Central memory CD8-positive, alpha-beta T cell (primary cell): ENCODE measurements at places on chromosomes 5 and 9.

DNA sequence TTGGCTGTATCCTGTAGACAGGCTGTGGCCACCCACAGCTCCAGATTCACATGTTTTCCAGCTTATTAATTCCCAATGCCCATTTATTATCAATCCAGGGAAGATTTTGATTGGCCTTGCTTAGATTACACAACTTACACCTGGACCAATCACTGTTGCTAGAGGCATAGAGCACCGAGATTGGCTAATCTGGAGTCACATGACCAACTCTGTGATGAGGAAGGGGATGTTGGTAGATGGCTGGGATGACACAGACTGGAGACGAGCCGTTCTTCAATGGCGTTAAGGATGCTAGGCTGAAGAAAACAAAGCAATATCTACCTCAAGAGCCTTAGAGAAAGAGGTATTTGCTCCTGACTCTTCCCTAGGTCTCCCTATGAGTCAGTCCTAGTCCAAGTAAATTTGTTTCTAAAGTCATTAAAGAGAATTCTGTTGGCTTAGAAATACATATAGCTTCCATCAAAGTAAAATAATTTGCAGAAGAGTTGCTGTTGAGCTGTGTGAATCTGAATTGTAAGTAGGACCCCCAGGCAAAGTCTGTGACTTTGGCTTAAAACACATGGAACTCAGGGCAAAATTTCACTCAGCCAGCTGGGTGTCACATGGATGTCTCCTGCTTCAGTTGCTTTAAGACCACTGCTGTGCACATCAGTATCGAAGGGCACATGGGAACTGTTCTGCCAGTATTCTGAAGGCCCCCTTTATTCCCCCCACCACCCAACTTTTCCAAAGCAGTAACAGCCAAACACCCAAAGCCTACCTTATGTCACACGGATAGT, 326.4 kb upstream of the KLF4 start:
- DNase-seq: no peak

- no peak for DNase-seq
Observed at GRCh38 chr5:127085796-127086195, 12.5 kb upstream of the C5orf63 start.

DNA sequence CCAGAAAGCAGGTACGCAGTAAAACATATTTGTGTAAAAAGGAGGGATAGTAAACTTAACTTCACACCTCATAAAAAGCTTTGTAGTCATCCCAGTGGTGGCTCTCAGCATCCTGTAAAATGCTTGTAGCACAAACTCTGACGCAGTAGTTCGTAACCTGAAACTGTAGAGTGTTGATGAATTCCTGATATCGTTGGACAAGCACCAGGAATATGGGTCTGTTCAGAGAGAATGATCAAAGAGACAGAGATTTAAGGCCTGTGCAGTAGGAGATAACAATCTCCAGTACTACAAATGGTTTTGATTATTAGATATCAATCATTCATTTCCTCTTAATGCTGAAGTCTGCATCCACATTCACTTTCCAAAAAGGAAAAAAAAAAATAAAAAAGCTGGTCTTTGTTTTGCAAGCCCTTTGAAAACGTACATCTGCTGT, 148.5 kb downstream of the KIAA0825 start:
- no peak for DNase-seq

- no peak for DNase-seq
Observed at GRCh38 chr5:34700078-34700452, 43.9 kb downstream of the RAI14 start.

DNA sequence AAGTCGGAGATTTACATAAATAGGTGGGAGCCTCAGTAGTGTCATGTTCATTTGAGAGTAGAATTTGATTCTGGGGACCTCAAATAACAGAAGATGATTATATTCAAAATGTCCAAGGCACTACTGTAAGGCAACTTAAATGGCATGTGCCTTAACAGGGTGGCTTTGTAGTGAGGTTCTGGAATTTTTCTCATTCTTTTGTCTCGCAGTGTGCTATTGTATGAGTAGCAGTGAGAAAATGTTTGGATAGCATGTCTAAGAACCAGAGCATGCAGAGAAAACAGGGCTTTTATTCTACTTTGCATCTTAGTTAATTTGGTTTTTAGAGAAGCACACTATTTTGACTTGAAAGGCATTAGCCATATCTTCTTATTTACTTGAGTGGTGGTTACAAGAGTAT, 25.0 kb downstream of the MAST4 start:
- DNase-seq: no peak

DNA sequence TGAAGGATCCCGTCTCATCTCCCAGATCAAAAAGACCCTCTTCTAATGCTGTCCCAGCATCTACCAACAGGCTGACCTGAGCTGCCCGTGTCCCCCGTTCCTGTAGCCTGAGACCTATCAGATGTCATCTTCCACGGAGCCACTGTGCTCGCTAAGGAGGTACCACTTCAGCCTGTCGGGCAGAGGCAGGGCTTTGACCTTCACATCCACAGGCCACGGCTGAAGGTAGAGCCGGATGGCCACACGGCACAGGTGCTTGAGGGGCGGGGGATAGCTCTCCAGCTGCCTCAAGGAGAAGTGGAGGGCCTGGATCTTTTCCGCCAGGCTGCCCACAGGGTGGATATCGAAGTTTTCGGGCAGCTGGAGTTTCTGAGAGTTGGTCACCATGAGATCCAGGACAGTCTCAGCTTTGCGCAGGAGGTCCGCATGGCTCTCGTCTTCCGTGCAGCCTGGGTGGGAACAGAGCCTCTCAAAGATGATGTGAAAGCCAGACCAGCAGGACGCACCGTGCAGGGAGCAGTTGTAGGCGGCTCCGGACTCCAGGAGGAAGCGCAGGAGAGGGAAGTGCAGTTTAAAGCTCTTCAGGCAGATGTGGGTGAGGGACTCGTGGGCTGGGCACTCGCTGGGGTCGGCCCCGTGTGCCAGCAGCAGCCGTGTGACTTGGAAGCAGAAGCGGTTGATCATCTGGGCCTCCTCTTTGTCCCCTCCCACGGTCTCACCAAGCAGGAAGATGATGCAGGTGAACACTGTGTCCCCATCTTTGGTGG, 4.1 kb downstream of the ASB6 start:
- DNase-seq: no peak

DNA sequence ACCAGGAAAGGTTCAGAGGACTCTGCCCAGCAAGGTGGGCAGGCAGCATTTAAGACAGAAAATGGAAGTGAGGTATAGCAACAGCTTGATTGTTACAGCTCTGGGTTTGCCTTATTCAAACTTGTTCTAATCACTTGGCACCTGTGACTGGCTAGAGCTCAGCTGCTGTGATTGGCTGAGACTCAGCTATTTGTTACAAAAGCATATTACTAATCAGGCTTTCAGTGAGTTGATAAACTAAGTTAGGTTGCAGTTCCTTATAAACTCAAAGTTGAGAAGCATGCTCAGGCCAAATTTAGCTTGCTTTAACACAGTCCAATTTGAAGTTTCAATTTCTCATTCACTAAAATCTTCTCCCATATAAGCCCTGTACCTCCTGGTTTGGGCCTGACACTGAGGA, 56.3 kb downstream of the GDA start:
- DNase-seq: no peak

GRCh38 chr9:115204904-115205453, 87.0 kb upstream of the TNC start:
- DNase-seq: no peak

DNA sequence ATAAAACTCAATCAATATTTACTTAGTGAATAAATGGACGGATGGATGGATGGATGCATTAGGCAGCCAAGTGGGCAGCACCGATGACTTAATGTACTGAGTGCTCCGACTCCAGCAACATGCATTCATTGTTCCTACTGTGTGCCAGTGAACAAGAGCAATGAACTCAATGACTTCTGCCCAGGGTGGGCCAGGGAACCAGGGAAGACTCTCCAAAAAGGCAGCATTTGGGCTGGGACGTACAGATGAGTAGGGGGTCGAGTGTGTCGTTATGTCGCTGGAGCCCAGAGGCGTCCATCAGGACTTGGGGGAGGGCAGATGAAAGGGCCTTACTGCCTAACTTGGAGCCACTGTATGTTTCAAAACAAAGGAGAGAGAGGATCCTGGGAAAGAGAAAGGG, 126.4 kb downstream of the KCNIP1 start:
- no peak for DNase-seq

DNA sequence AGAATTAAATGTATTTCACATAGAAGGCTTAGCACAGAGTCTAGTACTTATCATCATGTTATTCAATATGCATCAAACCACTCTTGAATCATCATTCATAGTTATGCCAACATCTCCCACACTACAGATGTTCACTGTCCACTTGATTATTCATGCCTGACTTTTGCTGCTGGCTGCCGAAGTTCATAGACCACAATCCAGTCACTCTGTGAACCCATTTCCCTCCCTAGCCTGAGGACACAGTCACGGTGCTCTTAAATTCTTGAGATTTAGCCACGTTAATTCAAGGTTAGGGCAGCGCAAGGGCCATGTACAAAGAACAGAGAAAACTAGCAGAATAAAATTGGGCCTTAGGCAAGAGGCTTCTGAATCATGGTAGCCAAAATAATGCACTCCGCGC, 32.4 kb downstream of the ABCA1 start:
- DNase-seq: no peak

DNA sequence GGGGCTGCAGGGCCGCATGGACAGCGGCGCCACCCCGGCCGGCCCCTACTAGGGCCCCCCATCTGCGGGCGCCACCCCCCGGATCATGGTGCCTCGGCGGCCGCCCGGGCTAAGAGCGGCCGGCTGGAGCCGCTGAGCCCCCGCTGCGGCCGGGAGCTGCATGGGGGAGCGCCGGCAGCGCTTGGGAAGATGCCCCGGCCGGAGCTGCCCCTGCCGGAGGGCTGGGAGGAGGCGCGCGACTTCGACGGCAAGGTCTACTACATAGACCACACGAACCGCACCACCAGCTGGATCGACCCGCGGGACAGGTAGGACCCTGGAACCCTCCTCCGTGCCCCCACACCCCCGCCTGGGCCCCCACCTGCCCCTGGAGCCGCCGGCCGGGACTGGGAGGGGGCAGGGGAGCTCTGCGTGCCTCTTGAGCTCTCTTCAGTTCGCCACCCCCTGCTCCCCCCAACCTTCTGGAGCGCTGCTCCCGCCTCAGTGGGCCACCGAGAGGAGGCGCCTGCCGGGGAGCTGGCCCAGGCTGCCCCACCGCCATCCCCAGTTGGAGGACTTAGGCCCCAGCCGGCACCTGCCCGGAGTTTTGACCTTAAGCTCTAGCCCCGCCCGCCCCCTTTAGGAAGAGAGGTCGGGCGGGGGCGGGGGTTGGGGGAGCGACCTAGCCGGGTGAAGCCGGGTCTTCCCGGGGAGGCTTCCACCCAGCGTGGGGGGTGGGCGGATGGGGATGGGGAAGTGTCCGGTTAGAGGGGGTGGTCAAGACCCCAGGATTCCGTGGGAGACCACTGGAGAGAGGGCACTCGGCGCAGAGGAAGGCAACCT, 730 bp downstream of the WWC1 start:
- DNase-seq: no peak

DNA sequence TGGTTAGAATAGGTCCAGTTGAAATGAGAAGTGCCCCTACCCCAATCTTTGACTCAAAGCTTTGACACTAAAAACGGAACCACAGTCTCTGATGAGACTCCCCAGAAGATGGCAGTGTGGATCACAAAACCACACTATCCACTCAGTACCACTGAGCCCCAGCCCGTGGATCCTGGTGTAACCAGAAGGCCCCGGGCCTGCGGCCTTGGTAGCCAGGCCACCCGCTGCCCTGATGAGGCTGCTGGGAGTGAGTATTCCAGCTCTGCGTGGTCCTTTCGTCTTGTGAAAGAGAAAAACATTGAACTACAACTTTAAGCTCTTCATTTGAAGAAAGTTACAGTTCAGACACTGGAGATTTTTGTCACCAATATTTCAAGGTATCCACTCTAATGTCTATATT, 42.2 kb upstream of the FBP1 start:
- peak; percentile 28 for DNase-seq

DNA sequence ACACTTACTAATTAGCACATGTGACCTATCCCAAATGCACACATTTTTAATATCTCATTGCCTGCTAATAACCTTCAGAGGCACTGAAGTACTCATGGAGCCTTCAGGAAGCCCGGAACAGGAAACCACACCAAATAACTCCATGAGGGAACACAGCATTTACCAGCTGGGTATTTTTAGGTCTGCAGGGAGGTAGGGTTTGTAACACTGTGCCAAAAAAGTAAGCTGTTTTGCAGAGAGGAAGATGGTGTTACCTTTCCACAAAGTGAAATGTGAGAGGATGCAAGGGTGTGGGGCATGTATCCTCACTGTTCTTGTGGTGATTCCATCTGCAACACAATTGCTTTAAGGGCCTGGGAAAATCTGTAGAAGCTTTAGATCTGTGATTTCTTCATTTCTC, 64.4 kb downstream of the NUDT12 start:
- no peak for DNase-seq

GRCh38 chr5:33612386-33612785, 171.6 kb downstream of the TARS1 start:
- DNase-seq: no peak
